ENCODE measurements at places on chromosomes 5 and 9.

DNA sequence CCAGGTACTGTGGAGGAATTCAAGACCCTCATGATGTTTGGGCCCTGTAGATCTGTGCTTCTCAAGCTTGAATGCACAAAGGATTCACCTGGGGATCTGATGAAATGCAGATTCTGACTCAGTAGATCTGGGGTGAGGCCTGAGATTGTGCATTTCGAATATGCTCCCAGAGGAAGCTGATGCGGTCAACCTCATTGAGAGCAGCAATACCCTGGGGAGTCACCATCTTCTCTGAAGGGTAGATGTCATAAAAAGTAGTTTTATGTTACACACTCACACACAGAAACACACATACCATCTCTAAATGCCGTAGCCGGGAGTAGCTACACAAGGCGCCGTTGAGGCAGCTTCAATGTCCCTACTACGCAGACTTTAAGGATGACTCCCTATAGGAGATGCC is 55.8 kb upstream of the CPEB4 start:
- no peak for DNase-seq

- no peak for DNase-seq
Observed at GRCh38 chr5:20601678-20602100, 613.7 kb upstream of the CDH18 start.

GRCh38 chr5:1751026-1751863 is 48.4 kb downstream of the MRPL36 start:
- DNase-seq, result no peak

GRCh38 chr9:116350213-116350612 is 196.6 kb downstream of the PAPPA start:
- no peak for DNase-seq

DNA sequence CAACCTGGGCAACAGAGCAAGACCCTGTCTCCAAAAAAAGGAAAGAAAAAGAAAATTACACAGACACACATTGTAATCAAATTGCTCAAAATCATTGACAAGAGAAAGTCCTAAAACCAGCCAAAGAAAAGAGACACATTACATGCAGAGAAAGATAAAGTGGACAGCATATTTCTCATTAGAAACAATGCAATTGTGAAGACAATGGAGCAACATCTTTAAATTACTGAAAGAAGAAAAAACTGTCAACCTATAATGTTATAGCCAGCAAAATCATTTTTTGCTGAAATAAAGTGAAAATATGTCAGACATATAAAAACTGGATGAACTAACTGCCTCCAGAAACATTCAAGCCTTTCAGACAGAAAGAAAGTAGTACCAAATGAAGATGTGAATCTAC is 120.6 kb downstream of the TMEM167A start:
- no peak for DNase-seq

DNA sequence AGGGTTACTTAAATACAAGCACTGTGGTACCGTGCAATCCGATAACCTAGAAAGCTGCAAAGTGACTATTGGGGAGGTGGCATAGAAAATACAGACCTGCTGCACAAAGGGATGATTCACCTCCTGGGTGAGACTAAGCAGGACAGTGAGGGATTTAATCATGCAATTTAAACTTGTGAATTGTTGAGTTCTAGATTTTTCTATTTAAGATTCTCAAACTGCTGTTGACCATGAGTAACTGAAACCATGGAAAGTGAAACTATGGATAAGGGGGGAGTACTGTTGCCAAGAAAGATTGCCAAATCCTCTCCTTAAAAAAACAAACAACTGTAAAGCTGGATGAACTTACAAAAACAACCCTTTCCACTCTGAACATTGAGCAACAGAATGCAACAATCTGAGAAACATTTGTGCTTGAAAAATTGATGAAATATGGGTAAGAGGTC is 61.5 kb upstream of the NUDT12 start:
- DNase-seq, result no peak

DNA sequence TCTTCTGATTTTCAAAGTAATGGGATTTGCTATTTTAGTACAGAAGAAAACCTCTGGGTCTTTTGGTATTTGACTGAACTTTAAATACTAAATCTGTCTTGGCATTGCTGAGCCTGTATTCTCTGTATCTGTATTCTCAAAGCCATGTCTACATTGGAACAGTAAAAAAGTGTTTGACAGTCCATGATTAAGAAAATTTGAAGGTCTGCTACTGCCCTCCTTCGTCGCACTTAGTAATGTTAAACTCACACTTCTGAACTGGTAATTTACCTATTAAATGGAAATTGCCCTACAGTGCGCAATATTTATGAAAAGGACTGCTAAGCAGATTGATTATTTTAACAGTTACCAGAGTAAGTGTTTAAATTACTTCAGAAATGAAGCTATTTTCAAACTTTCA is 165.7 kb upstream of the SMC2 start:
- DNase-seq, result no peak

DNA sequence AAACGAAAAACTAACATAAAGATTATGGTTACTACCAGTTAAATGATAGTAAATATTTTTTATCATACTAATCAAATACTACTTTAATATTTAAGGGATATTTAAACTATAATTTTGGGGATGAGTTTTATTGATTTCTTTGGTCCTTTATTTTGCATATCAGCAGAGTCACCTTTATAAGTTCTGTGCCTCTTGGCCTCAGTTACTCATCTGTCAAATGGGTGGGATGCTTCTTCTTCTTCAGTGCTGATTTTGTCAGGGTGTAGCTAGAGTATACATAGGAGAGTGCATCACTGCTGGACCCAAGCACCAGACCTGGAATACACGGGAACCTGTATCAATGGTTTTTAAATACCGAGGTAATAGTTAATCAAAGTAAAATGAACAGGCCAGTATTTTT is 5.6 kb downstream of the ENTREP1 start:
- DNase-seq, result no peak

- no peak for DNase-seq
Observed at GRCh38 chr5:179720222-179720621, 12.4 kb upstream of the MAML1 start.

GRCh38 chr9:72932619-72933018 is 20.2 kb downstream of the ALDH1A1 start:
- no peak for DNase-seq

DNA sequence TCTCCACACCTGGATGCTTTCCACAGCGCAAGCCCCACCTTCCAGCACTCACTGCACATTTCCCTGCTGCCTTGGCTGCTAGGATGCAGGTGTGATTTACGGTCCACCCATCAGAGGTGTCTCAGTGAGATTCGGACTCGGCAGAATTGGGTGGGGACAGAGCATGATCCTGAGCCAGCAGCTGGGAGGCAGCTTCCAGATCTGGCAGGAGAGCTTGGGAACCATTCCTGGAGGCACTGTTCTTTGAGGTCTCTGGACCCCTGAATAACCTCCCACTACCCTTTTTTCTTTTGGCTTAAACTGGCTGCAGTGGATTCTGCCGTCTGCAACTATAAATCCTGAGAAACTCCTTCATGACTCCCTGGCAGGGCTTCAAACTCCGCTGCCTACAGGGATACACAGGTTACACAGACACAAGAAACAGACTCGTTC is 99.6 kb upstream of the PHYKPL start:
- no peak for DNase-seq

- no peak for DNase-seq
Observed at GRCh38 chr5:174581479-174581878, 142.9 kb upstream of the MSX2 start.

GRCh38 chr5:39058178-39058921 is 15.8 kb downstream of the RICTOR start:
- no peak for DNase-seq

- no peak for DNase-seq
Observed at GRCh38 chr9:137447722-137448601, 6.8 kb upstream of the ENTPD8 start.

DNA sequence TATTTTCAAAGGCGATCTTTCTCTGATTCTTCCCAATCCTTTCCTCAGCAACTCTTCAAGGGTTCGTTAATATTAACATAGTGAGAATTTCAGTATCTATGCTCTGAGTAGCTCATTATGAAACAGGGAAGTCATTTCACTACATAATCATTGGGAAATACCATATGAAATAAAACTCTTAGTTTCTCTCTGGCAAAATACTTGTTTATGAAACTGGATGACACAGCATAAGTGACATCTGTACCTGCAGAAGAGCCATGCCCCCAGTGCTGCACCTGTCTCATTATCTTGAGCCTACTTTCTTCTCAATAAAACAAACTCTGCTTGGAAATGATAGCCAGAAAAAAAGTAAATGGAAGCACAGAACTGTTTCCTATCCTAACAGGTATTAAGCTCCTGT is 33.8 kb upstream of the OTULIN start:
- DNase-seq, result no peak

GRCh38 chr9:133825555-133826218 is 87.5 kb upstream of the SARDH start:
- DNase-seq, result no peak

GRCh38 chr5:153256-153655 is 38.0 kb upstream of the LRRC14B start:
- DNase-seq, result no peak

DNA sequence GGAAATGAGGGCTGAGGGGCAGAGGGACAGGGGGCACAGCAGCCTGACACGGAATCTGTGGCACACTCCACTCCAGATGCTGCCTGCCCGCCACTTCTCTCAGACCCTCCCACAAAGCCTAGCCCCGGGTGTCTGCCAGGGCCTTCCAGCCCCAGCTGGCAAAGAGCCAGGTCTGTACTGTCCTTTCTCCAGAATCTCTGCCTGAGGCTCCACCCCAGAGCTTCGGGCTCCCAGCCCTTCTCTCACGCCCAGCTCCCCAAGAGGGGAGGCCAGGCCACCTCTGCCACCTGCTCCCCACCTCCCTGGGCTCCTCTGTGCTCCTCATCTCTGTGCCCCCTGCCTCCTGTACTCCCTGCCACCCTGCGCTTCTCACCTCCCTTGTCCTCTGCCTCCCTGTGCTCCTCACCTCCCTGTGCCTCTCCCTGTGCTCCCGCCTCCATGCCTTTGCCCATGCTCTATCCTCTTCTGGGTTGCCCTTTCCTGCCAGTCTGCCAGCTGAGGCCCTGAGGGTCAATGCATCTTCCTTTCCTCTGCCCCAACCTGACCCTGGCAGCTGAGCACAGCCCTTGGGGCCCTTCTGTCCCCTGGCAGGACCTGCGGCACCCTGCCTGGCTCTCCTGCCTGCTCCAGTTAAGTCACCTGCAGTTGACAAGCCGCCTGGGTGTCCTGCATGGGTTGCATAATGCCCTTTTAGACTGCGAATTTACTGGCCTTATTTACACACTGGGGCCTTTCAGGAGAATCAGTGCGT is 36.4 kb downstream of the RASGEF1C start:
- DNase-seq, result no peak

- DNase-seq, result no peak
Observed at GRCh38 chr5:126103868-126104267, 319.3 kb upstream of the GRAMD2B start.

DNA sequence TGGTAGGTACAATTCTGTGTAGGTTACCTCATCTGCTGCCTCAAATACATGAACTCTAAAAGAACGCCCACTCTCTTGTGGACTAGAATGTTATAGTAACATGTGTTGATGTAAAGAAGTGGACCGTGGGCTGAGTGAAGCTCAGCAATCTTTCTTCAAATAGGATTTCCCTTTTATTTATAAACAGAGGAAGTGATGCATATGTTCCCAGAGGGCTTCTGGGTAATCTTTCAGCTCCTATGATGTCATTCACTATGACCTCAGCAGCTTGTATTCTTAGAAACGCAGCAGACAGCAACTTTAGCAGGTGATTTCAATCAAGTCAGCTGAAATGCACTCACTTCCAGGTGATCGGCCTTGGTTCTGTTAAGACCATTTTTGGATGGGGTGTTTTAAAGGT is 14.4 kb downstream of the F2RL2 start:
- DNase-seq, result no peak

GRCh38 chr5:36373527-36374086 is 71.9 kb upstream of the RANBP3L start:
- no peak for DNase-seq

- no peak for DNase-seq
Observed at GRCh38 chr5:163563880-163564279, 58.5 kb downstream of the MAT2B start.

GRCh38 chr5:6483880-6484382 is 35.3 kb downstream of the UBE2QL1 start:
- DNase-seq, result no peak

GRCh38 chr9:30757723-30758122 is 1626.7 kb upstream of the ACO1 start:
- DNase-seq, result no peak

GRCh38 chr9:83563360-83563759 is 25.2 kb upstream of the FRMD3 start:
- DNase-seq, result no peak

GRCh38 chr5:116488356-116489041 is 86.1 kb downstream of the SEMA6A start:
- DNase-seq, result no peak

GRCh38 chr5:78811121-78811817 is 162.7 kb upstream of the LHFPL2 start:
- no peak for DNase-seq

- no peak for DNase-seq
Observed at GRCh38 chr5:13187186-13187585, 757.3 kb downstream of the DNAH5 start.

GRCh38 chr5:1385395-1386273 is 40.7 kb upstream of the CLPTM1L start:
- peak; percentile 79 for DNase-seq

GRCh38 chr9:127570533-127571111 is 41.5 kb upstream of the STXBP1 start:
- DNase-seq, result no peak

GRCh38 chr9:75824816-75825568 is 65.5 kb upstream of the PCSK5 start:
- DNase-seq, result no peak

DNA sequence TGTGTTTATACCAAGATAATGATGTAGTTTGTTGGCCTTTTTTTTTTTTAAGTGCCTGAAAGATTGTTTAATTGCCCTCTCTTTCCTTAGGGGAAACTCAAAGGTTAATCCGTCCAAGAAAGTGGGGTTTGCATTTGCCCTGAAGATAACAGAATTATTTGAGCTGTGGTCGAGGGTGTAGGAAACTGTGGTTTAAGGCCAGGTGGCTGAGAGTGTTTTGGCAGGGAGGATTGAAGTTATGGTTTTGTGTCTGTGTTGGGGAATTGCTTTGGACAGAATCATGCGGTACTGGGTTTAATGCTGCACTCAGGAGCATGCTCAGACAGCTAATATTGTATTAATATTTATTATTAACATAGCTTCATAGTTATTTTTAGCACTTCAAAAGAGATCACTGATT is 509.8 kb downstream of the EBF1 start:
- DNase-seq, result no peak

- DNase-seq, result no peak
Observed at GRCh38 chr5:13814301-13814700, 130.2 kb downstream of the DNAH5 start.

- DNase-seq, result no peak
Observed at GRCh38 chr9:68904454-68904853, 109.5 kb downstream of the PRKACG start.

DNA sequence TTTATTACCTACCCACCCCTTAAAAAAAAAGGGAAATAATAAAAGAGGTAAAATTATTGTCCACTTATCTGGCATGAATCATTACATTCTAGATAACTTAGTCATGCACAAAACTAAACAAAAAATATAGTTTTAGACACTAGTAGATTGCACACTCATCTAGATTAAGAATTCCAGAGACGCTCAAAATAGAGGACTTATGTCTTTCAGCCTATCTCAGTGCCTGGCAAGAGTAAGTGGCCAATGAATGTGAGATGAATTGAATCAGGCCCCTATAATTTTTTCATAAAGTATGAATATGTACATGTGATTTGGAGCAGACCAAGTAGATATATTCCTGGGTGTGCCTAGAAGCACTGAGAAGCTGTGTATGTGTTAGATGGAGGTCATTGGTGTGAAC is 2.0 kb upstream of the RXFP3 start:
- no peak for DNase-seq
